ENCODE measurements at places on chromosomes 6 and 20.
A peak's percentile ranks its signal among the peaks of the same experiment; 100 is the strongest.

GRCh38 chr20:8447262-8448120, 315.4 kb downstream of the PLCB1 start:
- DNase-seq, result no peak

GRCh38 chr6:133590814-133591213, 298.1 kb upstream of the TCF21 start:
- DNase-seq, result no peak

DNA sequence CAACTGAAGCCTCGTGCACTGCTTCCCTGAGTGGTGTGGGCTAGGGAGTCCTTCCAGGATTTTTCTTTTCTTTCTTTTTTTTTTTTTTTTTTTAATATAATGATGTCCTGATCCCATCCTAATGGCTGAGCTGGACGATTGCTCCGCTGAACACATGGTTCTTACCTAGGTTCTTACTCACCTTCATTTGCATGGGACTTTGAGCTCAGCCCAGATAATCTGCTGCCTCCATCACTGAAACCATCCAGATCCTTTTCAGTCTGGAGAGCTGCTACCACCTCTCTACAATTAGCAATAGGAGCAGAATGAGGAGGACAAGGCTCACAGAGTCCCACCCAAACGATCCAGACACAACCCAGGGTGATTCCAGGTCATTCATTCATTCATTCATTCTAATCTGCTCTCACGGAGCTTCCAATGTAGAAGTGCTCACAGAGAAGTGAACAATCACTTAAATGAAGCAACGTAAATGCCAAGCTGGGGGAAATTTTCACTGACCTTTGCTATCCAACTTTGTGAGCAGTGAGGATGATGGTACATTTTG, 246.3 kb upstream of the RREB1 start:
- no peak for DNase-seq

- no peak for DNase-seq
Measured at GRCh38 chr6:29845405-29846006, 17.9 kb downstream of the HLA-G start.

DNA sequence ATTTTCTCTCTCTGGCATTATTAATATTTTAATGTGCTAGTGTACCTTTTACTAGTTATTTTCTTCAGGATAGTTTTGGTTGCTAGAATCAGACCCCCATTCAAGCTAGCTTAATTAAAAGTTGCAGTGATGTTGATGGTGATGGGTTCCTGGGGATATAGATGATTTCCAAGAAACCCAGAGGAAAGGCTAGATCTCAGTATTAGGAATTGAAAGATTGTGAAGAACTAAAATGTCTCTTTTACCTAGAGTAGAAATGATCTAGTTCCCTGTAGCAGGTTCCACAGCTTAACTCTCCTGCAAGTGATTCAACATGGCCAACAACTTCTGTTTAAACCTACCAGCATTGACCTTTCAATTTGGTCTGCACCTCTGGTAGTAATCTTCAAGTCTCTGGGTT, 78.6 kb downstream of the DOK5 start:
- DNase-seq, result no peak

GRCh38 chr6:156396791-156397418, 380.3 kb upstream of the ARID1B start:
- DNase-seq, result peak; percentile 41

DNA sequence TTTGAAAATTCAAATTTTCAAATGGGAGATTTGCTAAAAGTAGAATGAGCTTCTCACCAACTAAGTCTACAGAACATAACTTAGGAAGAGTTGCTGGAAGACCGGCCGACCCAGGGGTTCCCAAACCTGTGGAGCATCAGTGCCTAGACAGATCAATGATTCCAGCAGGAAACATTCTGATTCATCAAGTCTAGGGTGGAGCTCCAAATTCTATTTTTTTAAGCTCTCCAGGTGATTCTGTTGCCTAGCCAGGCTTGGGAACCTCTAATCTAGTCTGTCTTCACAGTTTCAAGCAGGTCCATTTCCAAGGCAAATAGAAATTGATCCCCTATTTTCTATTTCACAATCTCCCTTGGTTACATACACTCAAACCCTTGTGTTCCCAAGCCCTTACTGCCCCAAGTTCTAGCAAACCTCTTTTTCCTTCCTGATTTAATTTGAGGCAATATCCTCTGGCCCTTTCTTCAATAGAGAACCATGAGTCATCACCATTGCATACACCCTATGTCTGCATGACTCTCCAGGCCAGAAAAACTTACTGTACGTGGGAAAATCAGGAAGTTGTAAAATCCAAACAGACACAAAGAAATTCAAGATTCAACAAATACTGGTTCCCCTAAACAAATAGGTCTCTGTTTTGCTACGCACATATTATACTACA, 8.9 kb downstream of the ATXN1 start:
- DNase-seq, result no peak

DNA sequence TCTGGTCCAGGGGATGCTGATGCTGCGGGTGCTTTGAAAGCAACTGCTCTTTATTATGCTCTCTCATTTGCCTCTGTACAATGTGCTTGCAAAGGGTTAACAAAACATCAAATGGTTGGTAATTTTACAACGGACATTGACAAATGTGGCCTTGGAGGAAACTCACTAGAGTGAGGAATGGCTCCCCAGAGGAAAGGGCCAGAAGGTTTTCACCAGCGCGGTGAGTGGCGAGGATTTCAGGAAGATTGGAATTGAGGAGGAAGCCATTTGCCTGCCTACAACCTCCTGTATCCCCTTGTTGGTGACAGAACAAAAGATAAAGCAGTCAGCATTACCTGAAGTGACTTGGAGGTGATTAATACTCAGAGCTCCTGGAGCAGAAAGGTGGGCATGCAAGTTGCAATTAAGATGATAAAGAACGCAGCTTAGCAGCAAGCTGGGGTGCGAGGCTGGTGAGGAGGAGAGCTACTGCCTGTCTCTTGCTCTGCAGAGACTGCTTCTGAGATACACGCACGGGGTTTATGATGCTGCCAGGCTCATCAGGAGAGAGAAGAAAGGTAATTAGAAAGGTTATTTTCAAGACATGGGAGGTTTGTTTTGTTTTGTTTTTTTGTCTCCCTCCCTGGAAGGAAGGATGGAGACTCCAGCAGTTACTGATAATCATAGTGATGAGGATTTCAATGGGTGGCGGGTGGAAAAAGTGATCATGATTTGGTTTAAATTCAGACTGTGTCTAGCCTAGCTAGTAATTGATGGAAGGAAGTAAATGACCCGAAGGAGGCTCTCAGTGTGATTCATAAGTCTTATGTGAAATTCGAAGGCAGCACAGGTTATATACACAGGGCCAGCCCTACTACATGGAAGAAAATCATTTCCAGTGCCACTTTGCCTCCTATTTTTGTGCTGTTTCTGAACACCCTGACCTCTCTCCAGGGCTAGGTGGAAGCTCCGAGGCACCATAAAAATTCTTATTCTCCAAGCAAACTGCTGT, 141.6 kb upstream of the DTNBP1 start:
- DNase-seq, result no peak

Measured in iPS-NIHi11 (cell line).